Pulmonary artery endothelial cell (primary cell): ENCODE measurements at places on chromosomes 16 and 17.

GRCh38 chr17:40479754-40480480, 21.5 kb downstream of the TNS4 start:
- DNase-seq, result no peak

- DNase-seq, result no peak
Observed at GRCh38 chr17:36936455-36937000, 747 bp upstream of the LHX1 start.

DNA sequence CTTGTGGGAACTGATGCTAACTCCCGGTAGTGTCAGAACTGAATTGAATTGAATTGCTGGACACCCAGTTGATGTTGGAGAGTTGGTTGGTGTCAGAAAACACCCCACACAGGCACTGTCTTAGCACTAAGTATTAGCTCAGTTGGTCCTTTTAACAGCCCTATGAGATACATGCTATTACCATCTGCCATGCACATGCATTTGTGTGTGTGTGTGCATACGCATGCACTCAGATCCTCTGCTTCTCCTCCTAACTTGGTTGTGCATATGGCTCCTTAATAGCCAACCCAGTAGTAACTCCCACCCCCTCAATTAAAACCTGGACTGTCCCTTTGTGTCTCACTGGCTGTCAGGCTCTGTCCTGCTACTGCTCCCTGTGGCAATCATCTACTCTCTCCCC, 32.3 kb upstream of the DYNLL2 start:
- DNase-seq, result no peak

GRCh38 chr16:4298761-4299522, 16.9 kb upstream of the GLIS2 start:
- DNase-seq, result peak; percentile 61

DNA sequence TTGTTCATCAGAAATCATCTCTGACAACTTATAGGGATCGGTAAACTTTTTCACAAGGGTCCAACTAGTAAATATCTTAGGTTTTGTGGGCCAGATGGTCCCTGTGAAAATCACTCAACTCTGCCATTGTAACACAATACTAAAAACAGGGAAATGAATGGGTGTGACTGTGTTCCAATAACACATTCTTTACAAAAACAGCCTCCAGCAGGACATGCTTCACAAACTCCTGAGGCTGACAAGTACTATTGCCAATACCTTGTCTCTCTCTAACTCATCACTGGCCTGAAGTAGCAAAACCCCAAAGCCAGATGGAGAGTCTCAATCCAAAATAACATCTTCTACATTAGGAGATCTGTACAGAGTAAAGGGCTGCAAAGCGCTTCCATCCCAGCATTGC, 312.3 kb downstream of the TOX3 start:
- DNase-seq, result no peak
